ENCODE measurements at places on chromosomes 1 and 21. TPM values are rescaled to one million over a fixed set of nuclear protein-coding genes. Genes with fewer than 3 reads are reported as not detected.

GRCh38 chr1:94544706-94545490, 3.3 kb upstream of the F3 start:
- no peak for DNase-seq

GRCh38 chr21:40976198-40977109, 129.5 kb upstream of the DSCAM start:
- DNase-seq, result no peak

DNA sequence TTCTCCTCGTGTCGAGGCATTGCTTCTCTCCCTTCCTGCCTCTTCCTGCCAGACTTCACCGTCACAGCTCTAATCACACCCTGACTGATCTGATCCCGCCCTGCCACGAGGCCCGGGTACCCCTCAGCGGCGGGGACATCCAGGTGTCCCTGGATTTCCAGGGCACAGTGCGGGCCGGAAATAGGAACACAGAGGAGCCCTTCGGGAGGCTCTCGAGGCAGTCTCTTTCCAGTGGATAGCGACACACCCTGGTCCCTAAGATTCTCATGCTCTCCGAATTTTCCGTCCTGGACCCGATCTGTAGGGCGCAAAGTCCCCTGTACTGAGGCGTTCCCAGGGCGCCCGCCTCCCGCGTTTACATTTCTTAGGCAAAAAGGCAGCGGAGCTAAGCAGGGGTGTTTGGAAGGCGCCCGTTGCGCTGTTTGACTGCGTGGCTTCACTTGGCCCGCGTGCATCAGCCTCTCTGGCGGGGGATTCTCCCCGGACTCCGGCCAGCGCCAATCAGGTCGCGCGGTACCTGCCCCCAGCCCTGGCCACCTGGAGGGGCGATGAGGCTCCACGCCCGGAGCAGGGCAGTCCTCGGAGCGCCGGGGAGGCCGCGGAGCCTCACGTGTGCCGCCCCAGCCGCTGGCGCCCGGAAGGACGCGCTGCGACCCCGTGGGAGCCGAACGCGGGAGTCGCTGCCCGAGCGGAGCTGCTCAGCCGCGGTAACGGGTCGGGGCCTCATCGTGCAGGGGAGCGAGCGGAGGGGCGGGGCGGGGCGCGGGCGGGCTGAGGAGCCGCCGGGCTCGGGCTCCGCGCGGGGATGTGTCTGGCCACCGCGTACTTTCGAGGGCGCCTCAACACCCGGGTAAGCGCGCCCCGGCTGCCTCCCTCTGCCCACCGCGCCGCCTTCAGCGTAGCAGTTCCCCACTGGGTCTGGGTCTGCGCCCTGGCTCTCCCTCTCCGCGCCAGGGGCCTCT, at the start of gene FAM163A:
Gene FAM163A, plus strand, starts transcription at position 575 of the 962 bp plus-strand sequence. CDS start 69,807 bp downstream, outside the sequence.
- no peak for DNase-seq

DNA sequence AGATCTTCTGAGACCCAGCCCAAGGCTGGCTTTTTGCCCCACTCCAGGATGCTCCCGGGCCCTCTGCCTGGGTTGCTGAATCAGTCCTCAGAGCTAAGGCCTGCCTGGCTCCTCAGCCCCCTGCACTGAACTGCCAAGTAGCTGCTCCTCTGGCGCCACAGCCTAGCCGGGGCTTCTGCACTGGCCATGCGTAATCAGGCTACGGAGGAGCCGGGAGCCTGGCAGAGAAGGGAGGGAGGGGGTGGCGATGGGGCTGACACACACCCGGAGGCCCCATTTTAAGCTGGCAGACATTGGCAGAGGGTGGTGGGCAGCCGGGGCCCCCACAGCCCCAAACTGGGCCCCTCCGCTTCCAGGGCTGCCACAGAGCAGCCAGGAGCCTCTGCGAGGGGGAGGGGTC, 38.7 kb downstream of the ALPL start:
- no peak for DNase-seq

GRCh38 chr1:22645931-22646330, 2.5 kb downstream of the C1QC start:
- no peak for DNase-seq

GRCh38 chr1:30147188-30147587, 576.2 kb downstream of the MATN1 start:
- DNase-seq, result no peak

DNA sequence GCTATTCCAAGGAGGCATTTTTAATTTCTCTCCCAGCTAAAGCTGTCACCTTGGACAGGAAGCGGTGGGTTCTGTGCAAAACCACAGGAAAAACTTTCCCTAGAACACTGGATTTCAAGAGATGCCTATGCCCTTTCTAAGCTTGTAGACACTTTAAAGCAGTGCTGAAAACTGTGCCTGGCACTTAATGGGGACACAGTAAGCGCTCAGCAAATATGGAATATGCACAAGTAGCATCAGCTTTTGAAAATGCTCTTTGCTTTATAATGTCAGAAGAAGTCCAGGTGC, 50.9 kb upstream of the TARBP1 start:
- no peak for DNase-seq

GRCh38 chr1:53593758-53594380, 134.7 kb downstream of the DMRTB1 start:
- no peak for DNase-seq

DNA sequence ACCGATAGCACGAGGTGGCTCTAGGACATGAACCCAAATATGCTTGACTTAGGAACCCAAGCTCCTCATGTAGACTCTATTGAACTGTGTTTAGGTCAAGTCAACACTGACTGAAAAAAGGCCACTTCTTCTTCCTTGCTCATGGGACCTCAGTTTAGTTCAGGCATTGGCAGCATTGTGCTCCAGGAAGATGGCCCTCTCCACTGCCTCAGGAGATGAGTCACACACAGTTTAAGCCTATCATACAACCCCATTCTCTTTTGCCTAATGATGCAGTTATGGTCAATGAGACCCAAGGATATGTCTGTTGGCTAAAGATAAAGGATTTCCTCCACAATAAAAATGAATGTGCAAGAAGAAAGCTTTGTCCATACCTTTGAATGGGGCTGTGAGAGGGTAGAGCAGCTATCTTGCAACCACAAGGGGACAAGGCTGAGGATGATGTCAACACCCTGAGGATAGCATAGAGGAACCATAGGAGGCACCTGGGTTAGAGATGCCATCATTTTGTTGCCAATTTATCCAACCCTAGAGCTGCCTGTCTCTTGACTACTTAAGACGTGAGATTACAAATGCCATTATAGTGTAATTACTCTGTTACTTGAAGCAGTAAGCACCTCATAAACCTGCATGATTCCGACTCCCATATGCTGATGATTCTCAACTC, 3.0 kb upstream of the TRIM63 start:
- DNase-seq, result no peak

The ETNK2 gene
- total RNA-seq, result 231 TPM

The GJA8 gene
- not detected for total RNA-seq
